NCI-H1417 (cell line): ENCODE measurements at places on chromosomes 11 and 22.

DNA sequence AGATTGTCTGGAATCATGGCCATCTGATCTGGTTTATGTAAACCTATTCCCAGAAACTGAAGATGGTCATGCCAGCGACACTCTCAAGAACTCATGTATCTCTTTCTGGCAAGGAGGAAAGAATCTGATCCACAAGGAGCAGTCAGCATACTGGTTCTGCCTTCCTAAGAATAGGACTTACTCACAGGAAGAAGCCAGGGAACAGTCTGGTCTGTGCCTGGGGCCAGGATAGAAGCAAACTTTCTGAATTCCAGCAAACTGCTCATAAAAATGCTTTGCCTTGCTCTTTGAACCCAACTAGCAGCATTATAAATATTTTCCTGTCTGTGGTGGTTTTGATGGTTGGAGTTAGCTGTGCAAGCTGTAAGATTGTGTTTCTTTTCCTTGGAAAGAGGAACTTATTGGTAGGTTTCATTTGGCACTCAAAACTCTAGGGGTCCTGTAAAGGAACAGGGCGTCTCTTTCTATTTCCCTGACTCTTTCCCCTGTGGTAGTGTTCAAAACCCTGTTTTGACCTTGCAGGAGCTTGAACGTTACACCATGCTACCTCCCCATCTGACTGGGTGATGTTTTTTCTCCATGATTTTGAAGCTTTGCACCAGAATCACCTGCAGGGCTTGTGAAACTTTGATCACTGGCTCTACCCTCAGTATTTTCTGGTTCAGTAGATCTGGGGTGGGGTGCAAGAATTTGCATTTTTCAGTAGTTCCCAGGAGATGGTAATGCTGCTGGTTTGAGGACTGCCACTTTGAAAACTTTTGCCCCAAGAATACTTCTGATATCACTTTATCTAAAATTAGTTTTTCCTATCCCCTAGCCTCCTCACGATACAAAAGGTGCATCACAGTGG, 627.8 kb upstream of the ANO5 start:
- DNase-seq: no peak

DNA sequence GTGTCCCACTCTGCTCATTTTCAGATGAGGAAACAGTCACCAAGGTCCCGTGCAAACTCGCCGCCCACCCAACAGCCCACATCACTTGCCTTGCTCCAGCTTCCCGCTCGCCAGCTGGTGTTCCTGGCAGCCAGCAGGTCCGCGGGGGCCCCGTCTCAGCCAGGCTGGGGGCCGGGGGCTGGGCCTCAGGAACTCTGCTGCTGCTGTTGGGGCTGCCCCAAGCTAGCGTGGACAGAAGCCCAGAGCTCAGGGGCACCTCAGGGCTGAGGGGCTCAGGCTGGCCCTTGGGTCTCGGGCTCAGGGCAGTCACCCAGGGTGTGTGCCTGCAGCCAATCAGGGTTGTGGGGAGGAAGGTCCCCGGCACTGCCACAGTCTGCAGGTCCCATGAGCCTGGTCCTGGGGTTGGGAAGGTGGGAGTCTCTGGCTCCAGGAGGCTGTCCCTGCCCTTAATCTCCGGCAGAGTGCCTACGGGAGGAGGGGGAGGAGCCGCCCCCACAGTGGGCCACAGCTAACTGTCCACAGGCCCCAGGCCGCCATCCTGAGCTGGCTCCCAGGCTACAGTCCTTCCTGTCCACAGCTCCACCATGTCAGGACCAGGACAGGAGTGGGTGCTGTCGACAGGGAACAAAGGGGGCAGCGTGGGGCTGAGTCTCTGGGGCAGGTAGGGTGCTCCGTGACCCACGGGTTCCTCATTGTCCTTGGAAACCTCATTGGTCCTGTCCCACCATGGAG, 65.2 kb downstream of the ARFGAP3 start:
- DNase-seq: no peak

GRCh38 chr22:40451210-40451609, 80.8 kb downstream of the SGSM3 start:
- no peak for DNase-seq

- no peak for DNase-seq
Observed at GRCh38 chr11:18088366-18088765, 17.5 kb downstream of the SAAL1 start.

DNA sequence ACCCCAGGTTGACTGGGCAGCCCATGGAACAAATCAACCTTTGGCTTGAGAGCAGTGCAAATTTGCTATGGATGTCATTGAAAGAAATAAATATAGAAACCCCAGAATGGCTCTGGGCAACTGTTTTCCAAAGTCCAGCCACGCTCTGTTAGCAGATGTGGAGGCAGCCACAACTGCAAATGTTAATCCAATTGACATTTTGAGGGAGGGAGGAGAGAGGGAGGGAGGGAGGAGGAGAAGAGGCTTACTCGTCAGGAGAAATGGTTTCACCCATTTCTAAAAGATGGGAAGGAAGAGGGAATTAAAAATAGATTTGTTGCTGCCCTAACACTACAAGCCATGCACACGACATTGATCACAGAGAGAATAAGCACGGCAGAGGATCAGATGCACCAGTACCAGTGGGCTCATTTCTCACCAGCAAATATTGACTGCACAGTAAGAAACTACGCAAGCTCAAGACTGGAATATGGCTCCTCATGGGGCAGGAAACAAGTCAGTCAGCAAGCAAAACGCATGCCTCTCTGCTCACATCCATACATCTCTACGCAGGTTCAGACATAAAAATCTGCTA, 229.1 kb downstream of the LARGE1 start:
- DNase-seq: no peak

- no peak for DNase-seq
Observed at GRCh38 chr11:44471603-44472002, 93.9 kb upstream of the CD82 start.

DNA sequence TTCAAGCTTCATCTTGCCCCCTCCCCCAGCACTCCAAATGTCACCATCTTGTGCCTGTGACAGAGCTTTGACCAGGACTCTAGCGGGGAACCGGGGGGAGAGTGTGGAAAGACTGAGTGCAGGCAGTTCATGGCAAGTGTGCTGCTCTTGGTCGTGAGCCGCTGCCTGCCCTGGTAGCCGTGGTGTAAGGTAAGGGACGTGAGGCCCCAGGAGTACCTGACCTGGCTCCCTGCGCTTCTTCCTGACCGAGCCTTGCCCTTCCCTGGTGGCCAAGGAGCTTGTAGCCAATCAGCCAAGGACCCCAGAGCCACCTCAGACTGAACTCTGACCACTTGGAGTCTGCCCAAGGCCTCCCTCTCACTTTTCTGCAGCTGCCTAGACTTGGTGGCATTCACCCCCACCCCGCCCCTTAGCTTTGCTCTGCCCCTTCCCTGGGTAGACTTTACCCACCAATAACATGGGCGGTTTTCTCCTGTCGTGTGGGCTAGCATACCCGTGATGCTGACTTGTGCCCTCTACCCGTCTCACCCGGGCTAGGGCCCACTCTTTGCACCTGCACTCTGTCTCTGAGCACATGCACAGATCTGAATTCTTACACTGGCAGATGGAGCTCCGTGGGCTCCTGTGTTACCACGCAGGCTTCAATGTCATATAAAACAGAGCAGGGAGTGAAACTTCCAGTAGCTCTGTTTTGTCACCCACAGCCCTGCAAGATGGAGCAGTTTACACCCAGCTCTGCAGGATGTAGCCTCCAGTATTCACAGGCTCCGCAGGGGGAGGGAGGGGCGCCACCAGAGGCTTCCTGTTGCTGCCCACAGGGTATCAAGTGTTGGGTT, 1.5 kb downstream of the DGKZ start:
- DNase-seq: no peak

DNA sequence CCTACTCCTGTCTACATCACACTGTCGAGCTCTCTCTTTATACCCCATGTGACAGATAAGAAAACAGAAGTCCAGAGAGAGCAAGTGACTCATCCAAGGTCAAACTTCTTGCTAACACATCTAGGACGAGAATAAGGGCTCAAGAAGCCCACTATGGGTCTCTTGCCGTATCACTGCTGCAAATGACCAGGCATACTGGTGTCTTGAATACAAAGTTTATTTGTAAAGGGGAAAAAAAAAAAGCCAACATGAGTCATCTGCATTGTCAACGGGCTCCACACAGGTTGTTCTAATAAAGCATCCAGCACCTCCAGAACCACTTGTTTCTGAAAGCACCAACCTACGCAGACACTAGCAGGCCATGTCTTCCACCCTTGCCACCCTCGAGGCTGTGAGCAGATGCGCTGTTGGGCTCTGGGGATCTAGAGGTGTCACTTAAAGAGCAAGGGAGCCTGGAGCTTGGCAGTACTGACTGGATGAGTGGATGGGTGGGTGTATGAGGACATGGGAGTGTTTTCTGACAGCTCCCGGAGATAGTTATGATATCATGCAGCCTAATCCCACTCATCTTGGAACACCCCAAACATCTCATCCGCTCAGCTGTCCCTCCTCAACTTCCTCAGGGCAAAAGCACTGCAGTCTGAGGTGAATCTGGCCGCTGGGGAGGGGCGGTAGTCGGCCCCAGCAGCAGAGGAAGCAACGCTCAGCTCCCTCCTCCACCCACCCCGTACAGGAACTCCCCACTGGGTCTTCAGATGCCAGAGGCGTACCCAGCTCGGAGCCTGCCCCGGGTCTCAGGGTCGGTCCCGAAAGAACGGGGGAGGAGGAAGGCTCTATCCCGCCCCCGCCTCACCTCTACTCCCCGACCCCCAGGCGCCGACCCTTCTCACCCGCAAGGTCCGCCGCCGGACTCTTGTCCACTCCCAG, 1.0 kb downstream of the SMCO4 start:
- DNase-seq: peak; percentile 77

DNA sequence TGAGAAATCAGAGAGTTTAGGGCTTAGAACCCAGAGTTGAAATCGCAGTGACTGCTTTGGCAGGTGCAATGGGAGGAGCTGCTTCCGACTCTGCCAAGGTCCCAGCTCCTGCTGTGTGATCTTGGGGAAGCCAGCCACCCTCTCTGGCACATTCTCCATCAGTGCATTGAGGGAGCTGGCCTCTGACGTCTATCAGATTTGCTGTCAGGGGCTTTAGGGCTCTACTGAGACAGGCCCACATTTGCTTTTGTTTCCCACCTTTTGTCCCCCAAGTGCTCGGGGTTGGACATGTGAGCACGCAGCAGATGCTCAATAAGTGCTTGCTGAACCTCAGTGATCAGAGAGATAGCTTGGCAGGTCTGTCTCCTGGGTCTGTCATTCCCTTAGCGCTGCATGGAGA, 10.6 kb upstream of the SOX10 start:
- DNase-seq: no peak

DNA sequence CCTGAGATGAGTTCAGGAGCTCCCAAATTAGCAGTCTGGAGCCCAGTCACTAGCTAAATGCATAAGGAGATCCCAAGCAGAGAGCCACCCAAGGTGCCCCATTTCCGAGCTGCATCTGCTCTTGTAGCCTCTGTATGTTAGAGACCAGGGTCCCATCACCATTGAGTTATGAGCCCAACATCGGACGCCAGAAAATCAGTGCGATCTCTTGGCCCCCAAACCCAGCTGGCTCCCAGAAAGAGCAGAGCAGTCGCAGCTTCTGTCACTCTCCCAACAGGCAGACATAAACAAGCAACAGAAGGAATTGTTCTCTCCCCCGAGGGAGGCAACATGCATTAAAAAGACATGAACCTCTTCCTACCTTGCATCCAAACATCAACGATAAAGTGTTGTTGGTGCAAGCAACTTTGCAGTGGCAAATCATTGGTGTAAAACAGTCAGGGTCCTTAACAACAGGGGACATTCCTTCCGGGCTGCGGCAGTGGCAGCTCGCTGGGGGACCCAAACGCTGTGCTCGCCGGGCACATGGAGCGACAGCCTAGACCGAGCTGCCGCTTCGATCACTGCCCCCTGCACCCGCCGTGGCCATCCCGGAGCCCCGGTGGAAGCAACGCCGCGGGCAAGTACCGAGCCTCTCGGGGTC, 907.1 kb downstream of the DLG2 start:
- DNase-seq: peak; percentile 53

- peak; percentile 18 for DNase-seq
Observed at GRCh38 chr11:65911682-65912568, 6.9 kb downstream of the C11orf68 start.

DNA sequence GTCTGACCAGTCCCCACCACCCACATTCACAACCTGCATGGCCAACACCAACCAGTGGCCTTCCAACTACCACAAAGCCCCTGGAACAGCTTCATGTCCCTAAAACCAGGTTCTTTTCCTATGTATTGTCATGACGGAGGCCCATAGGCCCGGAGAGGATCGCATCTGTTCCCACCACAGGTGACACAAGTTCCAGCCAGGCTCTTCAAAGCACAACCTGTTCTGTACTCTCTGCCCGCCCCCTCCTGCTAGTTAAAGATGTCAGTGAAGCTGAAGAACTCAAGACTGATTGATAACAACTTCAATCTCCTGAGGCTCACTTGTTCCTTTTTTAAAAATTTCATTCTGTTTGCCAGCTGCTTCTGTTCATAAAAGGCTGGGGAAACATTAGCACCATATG, 121.1 kb upstream of the GUCY1A2 start:
- no peak for DNase-seq

- DNase-seq: peak; percentile 32
Observed at GRCh38 chr11:117551761-117552343, 224.2 kb downstream of the CEP164 start.

GRCh38 chr11:32115446-32115845, 24.6 kb downstream of the RCN1 start:
- DNase-seq: no peak

DNA sequence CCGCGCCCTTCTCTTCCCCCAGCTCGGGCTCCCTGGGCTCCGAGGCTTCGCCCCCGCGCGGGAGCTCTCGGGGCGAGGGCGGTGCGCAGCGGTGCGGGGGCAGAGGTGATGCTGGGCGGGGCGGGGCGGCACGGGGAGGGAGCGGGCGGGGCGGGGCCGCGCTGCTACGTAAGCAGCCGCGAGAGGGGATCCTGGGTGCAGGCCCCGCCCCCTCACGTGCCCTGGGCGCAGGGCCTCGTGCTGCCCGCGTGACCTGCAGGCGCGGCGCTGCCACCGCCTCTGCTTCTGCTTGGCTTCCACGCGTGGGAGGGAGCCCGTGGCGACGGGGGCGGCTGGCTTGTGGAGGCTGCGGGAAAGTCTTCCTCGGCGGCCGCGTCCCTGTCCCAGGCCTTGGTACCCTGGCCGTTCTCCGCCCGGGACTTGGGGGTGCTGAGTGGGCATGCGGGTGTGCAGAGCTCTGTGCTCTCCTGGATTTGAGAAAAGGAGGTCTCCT, 132.6 kb upstream of the HSD17B12 start:
- DNase-seq: peak; percentile 78

DNA sequence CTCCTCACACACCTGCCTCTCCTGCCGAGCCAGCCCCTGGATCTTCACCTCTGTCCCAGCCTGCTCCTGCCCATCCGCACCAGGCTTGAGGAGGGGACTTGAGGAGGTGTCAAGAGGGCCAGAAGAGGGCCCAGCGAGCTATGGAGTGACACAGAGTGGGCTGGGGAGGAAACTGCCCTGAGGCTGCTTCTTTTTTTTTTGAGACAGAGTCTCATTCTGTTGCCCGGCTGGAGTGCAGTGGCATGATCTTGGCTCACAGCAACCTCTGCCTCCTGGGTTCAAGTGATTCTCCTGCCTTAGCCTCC, 21.9 kb upstream of the CDON start:
- DNase-seq: no peak
